NCI-H2107 (cell line): ENCODE measurements at places on chromosomes 2 and 18.

GRCh38 chr2:214904634-214905033, 95.2 kb upstream of the BARD1 start:
- no peak for DNase-seq

DNA sequence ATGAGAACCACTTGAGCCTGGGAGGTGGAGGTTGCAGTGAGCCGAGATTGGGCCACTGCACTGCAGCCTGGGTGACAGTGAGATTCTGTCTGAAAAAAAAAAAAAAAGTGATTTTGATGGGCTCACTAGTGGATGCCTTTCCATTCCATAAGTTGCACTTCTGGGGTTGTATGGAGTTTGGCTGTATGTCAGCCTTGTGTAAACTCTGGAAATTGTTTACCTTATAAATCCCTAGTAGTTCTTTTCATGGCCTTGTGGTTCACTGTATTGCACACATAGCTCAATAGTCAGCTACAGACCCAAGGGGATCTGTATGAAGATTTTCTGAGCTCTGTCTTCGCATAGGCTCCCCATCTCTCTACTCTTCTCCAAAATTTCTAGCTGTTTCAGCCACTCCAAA, 131.9 kb downstream of the SOX11 start:
- no peak for DNase-seq

DNA sequence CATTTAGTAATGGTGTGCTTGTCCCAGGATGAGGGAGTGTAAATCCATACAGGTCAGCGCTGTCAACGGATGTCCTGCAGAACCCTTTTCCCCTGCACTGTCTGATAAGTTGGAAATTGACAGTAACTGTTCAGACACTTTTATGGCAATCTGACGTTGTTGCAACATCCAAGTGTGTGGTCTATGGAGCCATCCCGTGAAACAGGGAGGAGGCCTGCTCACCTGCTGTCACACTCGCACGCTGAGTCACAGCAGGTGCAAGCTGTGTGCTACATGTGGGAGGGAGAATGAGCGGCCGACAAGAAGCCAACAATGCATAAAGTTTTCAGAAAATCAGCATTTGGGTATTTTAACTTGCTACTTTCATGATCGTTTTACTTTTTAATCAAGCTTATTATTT, 43.7 kb upstream of the RMDN2 start:
- peak; percentile 29 for DNase-seq

GRCh38 chr2:143933946-143934569, 585.9 kb downstream of the ZEB2 start:
- DNase-seq: no peak
